ENCODE measurements at places on chromosomes 12 and 14.
A peak's percentile ranks its signal among the peaks of the same experiment; 100 is the strongest.

- DNase-seq, result no peak
Observed at GRCh38 chr12:5369298-5369697, 62.6 kb upstream of the NTF3 start.

- DNase-seq, result no peak
Observed at GRCh38 chr12:43826681-43827080, 9.2 kb upstream of the TMEM117 start.

- DNase-seq, result no peak
Observed at GRCh38 chr14:68660495-68660894, 132.4 kb downstream of the ZFP36L1 start.

GRCh38 chr12:110686294-110686903 is 2.5 kb downstream of the HVCN1 start:
- no peak for DNase-seq

DNA sequence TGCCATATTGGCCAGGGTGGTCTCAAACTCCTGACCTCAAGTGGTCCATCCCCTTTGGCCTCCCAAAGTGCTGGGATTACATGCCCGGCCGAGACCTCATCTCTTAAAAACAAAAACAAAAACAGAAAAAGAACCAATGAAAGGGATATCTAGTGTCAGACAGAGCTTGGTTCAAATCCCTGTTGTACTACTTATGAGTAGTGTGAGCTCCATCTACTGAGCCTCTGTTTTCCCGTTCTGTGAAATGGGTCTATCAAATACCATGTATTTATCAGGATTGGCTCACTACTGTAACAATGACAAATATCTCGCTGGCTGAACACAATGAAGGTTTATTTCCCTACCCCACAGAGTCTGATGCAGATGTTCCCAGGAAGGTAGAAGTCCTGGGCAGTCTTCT is 36.9 kb upstream of the HNF1A start:
- DNase-seq, result no peak

DNA sequence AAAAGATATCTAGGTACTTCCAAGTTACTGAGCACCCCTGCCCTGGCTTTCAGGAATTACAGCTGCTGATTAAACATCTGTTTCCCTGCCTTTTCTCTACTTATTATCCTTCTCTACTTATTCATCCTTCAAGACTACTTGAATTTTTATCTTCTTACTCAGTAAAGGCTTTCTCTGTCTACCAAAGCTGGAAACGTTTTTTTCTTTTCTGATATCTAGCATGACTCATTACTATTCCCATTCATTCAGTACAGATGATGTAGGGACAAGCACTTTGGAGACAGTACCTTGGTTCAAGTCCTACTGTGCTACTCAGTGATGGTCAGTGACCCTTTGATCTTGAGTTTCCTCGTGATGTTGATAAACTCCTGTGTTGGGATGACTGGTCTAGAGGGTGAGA is 848.7 kb downstream of the NRXN3 start:
- no peak for DNase-seq

GRCh38 chr12:132389526-132390286 is 60.3 kb upstream of the GALNT9 start:
- DNase-seq, result no peak

- DNase-seq, result no peak
Observed at GRCh38 chr12:45727980-45728629, 1.4 kb upstream of the ARID2 start.

GRCh38 chr12:42481368-42481767 is 108.2 kb downstream of the PRICKLE1 start:
- no peak for DNase-seq

- no peak for DNase-seq
Observed at GRCh38 chr12:127035011-127035879, 1231.7 kb upstream of the TMEM132C start.

GRCh38 chr12:19434538-19434937 is 4.8 kb upstream of the AEBP2 start:
- peak; percentile 9 for DNase-seq

DNA sequence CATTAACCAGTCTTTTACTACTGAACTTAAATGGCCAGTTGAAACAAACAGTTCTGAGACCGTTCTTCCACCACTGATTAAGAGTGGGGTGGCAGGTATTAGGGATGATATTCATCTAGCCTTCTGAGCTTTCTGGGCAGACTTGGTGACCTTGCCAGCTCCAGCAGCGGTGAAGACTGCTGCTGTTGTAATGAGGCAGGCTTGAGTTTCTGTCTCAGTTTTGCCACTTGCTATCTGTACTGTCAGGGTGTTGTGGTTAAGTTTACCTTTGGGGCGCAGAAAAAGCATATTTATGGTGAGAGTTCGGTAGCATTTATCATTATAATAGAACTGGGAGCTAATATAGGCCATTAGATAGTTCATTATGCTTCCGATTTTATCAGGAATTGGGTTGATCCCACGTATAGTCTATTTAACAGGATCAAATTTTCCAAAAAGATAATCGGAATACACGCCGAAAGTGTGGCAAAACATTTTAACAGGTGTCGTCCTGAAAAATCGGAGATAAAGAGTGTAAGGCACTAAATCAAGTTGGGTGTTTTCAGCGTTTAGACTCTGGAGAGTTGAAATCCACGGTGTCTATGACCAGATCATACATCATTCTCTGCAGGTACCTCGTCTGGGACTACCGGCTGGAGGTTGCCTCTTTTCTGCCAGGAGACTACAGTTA is 688 bp upstream of the NECAP1 start:
- peak; percentile 25 for DNase-seq

DNA sequence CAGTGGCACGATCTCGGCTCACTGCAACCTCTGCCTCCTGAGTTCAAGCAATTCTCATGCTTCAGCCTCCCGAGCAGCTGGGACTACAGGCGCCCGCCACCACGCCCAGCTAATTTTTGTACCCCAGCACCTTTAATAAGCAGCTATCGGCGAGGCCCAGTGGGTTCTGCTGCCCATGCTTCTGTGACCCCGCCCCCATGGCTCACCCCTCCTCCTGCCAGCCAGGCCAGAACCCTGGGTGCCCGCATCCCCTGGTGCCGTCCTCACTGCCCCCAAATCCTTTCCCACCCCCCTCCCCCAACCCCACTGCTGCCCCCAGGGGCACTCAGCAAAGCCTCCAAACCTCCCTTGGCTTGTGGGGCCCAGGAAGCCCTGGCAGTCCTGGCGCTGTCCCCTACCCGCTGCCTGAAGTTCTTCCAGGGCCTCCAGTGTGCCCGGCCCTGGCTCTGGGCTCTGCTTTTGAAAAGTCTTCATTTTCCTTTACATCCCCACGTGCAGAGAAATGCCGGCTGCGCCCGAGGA is 14.5 kb downstream of the BAG5 start:
- DNase-seq, result no peak
